ENCODE measurements at places on chromosomes 12 and 14.

DNA sequence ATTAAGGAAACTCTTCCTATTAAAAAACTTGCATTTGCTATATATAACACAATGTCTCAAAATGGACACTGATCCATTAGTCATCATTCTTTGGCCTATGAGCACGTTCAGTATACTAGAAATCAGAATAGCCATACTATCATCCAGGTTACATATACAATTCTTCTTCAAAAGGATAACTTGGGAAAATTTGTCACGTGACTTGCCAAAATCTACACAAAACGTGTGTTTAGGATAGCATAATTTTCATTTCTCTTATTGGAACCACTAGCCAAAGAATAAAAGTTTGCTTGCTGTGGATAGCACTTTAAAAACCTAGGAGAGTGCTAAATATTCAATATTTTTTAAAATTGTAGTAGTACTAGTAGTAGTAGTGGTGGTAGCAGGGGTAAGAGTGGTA is 714.3 kb upstream of the FOXG1 start:
- no peak for DNase-seq

- no peak for DNase-seq
Observed at GRCh38 chr12:118036672-118037411, 20.3 kb downstream of the RFC5 start.

DNA sequence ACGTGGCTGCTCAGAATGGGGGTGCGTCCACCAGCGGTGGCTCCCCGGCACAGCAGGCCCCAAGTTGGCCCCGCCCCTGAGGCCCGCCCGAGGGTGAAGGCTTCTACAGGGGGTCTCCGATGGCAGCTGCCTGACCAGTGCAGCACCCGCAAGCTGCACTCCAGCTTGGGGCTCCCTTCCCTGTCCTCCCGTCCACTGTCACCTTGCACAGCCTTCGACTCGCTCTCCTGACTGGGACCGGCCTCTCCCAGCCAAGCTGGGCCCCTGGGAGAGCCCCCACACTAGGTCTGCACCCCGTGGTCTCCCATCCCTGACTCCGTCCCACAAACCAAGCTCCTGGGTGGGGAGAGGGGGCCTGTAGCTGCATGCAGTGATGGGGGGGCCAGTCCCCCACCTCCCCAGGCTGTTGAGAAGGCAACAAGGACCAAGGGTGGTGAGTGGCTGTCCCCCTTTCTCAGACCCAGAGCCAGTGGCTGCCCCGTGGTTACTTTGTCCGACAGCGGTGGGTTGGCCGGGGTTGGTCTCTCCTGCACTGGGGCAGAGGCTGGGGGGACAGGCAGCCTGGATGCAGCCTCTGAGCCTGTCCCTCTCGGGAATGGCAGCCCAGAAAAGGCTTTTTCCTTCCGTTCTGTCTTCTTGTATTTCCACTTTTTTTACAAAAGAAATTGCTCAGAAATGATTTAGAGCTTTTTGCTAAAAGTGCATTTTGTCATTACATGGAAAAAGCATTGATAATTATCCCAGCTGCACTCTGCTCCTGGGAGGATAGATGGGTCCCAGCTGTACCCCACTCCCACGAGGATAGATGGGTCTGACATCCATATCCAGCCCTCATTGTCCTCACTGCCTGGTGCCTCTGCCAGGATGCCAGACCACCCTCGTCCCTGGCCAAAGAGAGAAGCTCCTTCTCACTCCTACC is 217.0 kb downstream of the KIF26A start:
- DNase-seq: no peak

GRCh38 chr12:28108599-28108998 is 81.7 kb upstream of the CCDC91 start:
- DNase-seq: no peak

DNA sequence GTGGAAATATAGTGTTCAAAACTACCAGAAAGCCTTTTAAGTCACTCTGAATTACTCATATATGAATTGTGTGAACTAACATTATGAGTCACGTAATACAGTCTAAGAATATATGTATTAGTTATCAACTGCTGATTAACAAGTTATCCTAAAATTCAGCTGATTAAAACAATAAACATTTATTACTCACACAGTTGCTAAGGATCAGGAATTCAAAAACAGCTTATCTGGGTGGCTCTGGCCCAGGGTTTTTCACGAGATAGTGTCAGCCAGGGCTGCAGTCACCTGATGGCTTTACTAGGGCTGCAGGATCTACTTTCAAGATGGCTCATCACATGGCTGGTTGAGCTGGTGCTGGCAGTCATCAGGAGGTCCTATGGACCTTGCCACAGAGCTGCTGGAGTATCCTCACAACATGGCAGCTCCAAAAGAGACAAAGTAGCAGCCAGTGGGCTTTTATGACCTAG is 36.5 kb downstream of the CORO1C start:
- DNase-seq: no peak

DNA sequence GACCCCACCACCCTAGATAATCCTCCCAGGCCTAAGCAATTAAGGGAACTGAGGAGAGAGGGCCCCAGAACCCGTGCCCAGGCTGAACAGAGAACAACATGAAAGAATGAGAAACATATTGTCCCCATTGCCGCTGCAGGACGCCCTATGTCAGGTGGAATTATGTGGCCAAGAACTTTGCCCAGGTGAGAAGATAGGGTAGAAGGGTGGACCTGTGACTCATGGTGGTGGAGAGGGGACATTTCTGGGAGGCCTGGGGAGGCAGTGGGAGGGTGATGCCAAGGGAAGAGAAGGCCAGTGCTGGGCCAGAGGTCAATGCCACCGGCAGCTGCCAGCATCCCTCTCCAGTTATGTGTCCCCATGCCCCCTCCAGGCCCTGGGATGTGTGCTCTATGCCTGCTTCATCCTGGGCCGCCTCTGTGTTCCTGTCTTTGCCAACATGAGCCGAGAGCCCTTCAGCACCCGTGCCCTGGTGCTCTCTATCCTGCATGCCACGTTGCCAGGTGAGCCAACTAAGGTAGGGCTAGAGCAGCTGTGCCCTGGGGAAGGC is 15.5 kb downstream of the SOAT2 start:
- DNase-seq: no peak

DNA sequence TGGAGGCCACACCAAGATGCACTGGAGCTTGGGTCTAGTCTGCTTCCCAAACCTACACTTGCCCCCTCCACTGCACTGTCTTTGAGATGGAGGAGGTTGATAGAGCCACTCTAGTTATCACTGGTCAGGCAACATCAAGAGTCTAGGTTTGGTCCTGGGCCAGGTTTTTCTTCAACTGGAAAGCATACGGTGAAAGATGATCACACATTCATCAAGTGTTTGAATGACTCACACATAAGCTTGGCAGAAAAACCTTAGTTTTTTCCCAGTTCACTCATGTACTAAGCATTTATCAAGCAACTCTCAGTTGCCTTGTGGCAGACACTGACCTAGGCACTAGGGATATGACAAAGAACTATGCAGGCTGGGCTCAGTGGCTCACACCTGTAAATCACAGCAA is 84.5 kb downstream of the PLEKHG3 start:
- no peak for DNase-seq

DNA sequence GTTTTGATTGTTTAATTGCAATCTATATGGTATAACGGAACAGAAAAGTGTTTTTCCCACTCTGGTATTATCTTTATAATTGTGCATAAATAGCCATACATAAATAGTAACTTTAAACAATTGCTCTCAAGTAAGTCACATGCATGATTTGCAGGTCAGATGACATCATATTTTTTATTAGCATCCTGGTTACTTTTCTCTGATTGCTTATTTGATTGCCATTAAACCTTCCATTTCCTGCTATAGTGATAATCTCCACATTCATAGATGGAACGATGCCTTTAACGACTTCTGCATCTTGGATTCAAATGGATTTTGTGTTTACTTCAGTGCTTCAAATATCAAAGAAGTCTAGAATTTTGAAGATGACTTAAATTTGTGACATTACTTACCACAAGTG is 3.5 kb upstream of the KLRK1 start:
- DNase-seq: no peak

DNA sequence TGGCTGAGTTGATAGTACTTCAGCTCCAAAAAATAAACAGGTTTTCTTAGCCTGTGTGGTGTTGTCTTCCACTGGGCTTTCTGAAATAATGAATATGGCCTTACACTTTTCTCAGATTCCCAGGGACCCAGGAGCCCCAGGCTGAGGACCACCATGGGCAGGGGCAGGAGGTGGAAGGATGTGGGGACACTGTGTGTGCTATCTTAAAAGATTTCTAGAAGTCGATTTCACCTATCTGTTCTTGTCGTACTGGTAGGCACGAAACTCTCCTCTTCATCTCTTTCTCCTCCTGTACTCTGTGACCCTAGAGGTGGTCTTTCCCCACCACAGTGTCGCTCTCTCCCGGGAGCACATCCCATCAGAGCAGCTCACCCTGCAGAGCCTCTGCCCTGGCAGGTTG is 107.7 kb upstream of the FKBP4 start:
- DNase-seq: no peak

GRCh38 chr12:125079648-125080645 is 14.7 kb downstream of the AACS start:
- no peak for DNase-seq

DNA sequence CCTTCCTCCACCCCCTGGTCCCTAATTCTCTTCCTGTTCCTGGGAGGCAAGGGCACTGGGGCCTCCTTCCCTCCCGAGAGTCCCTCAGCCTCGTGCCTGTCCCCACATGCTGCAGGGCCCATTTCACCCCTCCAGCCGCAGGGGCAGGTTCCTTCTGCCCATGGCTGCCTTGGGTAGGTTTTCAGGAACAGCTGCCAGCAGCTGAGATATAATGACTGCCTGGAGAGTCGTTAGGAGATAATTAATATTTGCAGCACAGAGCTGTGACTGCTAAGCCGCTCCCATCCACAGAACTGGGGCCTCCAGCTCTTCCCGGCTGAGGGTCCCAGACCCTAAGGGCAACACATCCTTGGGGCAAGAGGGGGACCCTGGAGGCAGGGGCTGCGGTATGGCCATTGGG is 211.9 kb upstream of the LHX5 start:
- no peak for DNase-seq

- DNase-seq: no peak
Observed at GRCh38 chr14:55301437-55302121, 30.4 kb downstream of the FBXO34 start.

GRCh38 chr12:128069359-128069997 is 197.5 kb upstream of the TMEM132C start:
- peak; percentile 36 for DNase-seq

GRCh38 chr14:102230481-102231210 is 74.3 kb downstream of the MOK start:
- DNase-seq: no peak

DNA sequence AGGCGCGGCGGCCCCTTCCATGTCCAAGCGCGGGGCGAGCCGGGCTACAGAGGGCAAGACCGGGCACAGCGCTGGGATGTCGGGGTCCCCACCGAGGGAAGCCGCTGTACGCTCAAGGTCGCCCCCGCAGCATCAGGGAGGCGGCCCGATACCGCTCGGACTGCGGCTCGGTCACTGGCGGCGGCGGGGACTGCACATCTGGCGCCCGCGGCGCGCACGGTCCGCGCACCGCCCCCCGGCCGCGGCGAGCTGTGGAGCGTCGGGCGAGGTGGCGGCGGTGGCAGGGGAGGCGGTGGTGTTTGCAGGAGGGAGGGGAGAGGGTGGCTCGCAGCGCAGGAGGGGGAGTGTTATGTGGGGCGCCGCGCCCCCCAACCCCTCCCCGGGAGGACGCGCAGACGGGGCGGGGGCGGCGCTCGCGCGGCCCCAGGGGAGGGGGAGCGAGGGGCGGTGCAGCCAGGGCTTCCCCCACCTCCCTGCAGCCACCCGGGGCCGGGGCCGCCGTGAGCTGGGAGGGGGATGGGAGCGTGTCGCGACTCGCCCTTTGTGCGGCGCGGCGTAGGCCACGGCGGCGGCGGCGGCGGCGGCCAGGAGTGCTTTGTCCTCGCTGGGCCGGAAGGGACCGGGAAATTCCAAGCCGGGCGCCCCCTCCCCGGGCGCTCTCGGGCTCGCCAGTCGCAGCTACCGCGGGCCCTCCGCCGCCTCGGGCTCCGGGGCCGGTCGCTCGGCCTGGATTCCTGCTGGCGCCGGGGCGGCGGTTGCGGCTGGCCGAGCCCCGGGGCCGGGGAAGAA is at the start of gene NUAK1:
TSS of gene NUAK1 (minus strand) at position 322 of the 789 bp plus-strand sequence. CDS start at position 21, 301 bp downstream.
- no peak for DNase-seq

GRCh38 chr12:538731-539539 is 79.2 kb downstream of the B4GALNT3 start:
- no peak for DNase-seq

DNA sequence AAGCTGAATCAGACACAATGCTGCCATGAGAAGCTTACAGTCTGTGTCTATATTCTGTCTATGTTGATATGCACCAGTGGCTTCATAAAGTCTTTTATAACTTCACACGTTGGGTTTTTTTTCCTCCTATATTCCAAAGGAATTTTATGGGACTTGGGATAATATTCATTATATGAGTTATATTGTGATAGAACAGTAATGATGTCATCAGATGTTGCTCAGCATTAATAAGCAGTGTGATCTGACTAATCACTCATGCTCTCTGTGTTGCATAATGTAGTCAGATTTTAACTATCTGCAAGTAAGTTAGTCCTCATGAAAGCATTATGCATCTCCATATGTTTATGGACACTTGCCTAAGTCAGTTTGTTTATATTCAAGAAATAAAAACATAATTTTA is 159.6 kb downstream of the PLCZ1 start:
- no peak for DNase-seq

GRCh38 chr12:45572114-45572513 is 157.4 kb upstream of the ARID2 start:
- no peak for DNase-seq

DNA sequence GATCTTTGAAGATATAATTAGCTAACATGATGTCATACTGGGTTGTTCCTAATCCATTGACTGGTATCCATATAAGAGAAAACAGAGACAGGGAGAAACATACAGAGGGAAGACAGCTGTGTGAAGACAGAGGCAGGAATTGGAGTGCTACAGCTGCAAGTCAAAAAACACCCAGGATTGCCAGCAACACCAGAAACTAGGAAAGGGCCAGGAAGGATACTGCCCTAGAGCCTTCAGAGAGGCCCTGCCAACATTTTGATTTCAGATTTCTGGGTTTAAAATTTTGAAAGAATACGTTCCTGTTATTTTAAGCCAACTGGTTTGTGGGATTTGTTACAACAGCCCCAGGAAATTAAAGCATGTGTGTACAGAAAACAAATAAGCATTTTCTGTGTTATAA is 473.7 kb upstream of the FLRT2 start:
- DNase-seq: no peak

DNA sequence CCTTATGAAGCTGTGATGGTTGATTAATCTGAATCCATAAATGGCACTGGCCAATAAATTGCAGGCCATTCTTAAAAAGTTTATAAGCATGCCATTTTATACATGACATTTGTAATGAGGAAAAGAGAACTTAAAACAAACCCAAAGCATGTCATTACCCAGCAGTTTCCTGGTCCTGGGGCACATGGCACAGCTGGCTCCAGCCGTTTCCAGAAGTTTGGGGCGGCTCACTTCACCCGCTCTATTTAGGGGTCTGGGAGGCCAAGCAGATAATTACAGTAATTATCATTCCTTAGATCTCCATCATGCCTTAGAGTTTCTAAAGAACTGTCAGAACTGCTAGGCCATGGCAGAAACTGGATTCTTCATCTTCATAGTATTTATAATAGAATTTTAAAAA is 6.4 kb downstream of the ADGRD1 start:
- no peak for DNase-seq
